CD8-positive, alpha-beta T cell (primary cell): ENCODE measurements at places on chromosomes 3 and 15. TPM values are rescaled to one million over a fixed set of nuclear protein-coding genes. Genes with fewer than 3 reads are reported as not detected.
A peak's percentile ranks its signal among the peaks of the same experiment; 100 is the strongest.

DNA sequence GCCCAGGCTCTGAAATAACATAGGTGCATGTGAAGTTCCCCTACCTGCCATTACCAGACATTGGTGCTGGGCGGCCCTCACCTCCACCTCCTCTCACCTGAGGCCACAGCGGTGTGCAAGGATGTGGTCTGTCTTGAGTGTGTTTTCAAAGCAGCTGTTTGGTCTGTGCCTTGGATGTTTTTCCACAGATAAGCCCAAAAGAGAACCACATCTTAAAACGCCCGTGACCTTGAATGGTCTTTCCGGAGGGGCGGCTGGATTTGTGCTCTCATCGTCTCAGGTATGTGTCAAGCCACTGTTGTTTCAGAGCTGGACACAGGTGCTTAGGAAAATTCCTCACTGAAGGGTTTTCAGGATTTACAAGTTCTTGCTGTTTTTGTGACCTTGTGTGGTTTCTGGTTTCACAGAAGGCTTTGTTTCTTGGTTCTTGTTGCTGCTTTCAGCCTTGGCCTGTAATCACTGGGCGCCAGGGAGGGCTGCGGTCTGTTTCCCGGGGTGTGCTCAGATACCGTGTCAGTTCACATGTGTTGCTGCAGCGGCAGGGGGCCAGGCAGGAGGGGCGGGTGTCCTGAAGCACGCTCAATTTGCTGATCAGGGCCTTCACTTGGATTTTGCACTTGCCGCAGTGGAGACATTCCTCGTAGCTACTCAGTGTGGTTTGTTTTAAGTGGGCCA lies 128.4 kb downstream of the IGF1R start:
- DNase-seq, result peak; percentile 20

DNA sequence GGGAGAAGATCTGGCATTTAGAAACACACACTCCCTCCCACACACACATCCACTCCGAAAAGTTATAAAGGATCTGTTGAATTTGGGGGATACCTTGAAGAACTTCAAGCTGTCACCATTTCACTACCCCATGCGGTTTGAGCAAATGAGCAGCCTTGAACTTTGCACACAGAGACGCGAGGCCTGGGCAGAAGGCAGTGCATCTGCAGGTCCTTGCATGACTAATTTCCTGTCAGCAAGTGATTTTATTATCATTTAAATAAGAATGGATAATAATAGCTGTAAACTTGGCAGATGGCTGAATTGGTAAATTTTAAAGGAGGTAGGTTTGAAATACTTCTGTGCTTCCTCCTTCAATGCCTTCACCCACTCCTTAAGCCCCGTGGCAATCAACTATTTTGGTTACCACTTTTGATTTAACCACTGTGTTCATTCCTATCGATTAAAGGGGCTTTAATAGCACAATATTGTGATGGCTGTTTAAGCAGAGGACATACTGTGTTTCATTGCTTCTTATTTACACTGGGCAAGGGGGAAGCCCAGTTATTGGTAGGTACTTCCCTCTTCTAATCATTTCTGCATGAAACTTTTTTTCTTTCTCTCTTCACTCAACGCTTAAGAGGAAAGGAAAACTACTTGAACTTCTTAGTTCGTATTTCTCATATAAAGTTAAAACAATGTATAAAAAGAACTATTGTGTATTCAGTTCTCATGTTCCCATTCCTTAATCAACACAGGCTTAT lies 108.1 kb downstream of the ROBO2 start:
- no peak for DNase-seq

- DNase-seq, result no peak
Measured at GRCh38 chr3:53264718-53265117, 8.9 kb upstream of the TKT start.

GRCh38 chr3:153595186-153595815 lies 433.3 kb downstream of the RAP2B start:
- DNase-seq, result no peak

- no peak for DNase-seq
Measured at GRCh38 chr15:73504885-73505284, 61.9 kb downstream of the REC114 start.

GRCh38 chr15:44489464-44489863 lies 47.5 kb upstream of the EIF3J start:
- DNase-seq, result no peak

DNA sequence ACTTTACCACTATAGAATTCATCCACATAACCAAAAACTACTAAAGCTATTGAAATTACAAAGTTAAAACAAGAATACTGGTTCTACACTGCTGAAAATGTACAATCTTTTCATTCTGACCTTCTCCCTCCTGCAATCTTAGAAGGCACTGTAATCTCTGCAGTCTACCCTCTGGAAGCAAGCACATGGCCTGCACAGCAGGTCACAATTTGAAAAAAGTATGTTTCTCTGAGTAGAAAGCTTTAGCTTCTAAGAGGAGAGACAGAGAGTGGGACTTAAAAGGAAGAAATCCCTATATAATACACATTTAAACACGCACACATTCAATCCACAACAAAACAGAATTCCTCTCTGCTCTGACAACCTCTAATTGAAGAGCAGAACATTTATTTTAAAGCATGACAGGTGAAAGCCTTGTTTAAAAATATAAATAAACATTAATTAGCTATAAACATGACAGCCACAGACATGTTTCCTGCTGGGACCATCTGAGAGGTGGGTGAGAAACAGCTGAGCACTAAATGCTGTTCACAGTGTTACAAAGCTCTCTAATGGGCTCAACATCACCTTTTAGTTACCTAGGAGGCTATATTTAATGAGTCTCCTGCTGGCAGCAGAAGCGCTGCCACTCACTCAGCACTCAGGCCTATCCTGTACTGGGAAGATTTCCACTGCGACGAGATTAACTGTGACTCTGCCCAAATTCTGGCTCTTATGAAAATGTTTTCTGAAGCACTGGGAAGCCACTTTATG lies 447.4 kb downstream of the AGBL1 start:
- no peak for DNase-seq

DNA sequence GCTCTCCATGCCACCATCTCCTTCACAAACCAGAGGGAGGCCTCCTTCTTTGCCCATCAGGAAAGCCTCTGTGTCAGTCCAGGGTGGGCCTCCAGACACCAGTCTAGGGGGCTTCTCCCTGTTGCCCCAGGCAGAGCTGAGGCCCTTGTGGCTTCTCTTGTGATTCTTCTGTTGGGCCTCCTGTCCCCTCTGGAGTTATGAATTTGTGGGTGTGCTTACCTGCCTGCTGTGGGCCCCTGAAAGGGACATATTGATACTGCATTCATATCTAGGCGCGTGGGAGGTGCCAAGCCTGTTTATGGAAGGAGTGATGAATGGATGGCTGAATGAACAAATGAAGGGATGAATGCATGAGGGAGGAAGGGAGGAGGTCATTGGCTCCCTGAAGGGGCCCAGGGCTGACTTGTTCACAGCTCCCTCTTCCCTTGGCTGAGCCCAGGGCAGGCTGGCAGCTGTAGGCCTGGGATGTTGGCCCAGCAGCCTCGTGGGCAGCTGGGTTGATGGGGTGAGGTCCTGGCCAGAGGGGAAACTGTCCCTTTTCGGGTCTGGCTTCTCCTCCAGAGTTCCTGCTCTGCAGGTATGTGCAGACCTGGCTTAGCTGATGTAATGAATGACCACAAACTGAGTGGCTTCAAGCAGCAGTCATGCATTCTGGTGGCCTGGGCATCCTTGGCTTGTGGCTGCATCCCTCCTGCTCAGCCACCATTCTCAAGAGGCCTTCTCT lies 195.4 kb downstream of the GOLGA6L6 start:
- DNase-seq, result no peak

DNA sequence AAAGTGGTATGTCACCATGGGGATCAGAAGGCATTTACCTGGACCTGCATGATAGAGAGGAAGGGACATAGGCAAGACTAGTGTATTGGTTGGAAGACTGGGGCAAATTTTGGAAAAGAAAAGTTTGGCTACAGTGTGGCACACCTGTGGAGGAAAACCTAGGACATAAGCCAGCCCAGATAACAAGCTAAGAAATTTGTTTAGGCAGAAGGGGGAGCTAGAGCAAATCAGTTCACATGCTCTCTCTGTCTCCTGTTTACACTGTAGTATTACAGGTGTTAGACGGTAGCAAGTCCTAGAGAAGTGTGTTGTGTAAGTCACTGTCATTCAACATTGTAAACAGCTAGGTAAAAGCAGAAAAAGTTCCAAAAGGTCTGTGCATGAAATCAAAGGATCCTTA lies 11.9 kb upstream of the ALDH1A2 start:
- DNase-seq, result no peak

NR2E3 gene
- total RNA-seq, result not detected

MAP2K5 gene
- 20.5 TPM for total RNA-seq

SLCO3A1 gene
- total RNA-seq, result 18.1 TPM

TFDP2 gene
- 43.0 TPM for total RNA-seq

ROBO2 gene
- total RNA-seq, result not detected
